ENCODE measurements at places on chromosomes 16 and 17.

GRCh38 chr17:74150428-74151025 lies 53.0 kb upstream of the RPL38 start:
- DNase-seq, result no peak

GRCh38 chr17:28244446-28244845 lies 74.6 kb upstream of the TMEM97 start:
- no peak for DNase-seq

- DNase-seq, result no peak
These were observed 256.1 kb upstream of the RPL38 start for GRCh38 chr17:73947281-73947965.

DNA sequence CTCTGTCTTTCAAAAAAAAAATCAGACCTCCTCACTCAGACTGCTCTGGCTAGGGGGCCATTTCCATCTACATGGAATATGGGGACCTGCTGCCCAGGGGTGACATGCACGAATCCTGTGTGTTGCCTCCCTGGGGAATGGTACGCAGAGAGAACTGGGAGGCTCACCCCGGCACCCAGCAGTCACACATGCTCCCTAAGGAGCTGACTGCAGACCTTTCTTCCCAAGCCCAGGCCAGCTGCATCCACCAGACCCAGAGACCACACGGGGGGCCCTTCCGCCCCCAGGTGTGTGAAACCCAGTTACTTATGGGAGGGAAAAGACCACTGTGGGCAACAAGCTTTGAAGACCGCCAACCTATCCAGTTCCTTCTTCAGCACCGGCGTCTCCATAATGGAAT lies 7.2 kb upstream of the NLRC3 start:
- DNase-seq, result no peak

GRCh38 chr16:53282975-53283946 lies 151.0 kb upstream of the RBL2 start:
- no peak for DNase-seq

GRCh38 chr16:83802135-83802534 lies 5.6 kb upstream of the HSBP1 start:
- no peak for DNase-seq

GRCh38 chr17:31508288-31509094 lies 117.0 kb downstream of the RAB11FIP4 start:
- peak; percentile 85 for DNase-seq

DNA sequence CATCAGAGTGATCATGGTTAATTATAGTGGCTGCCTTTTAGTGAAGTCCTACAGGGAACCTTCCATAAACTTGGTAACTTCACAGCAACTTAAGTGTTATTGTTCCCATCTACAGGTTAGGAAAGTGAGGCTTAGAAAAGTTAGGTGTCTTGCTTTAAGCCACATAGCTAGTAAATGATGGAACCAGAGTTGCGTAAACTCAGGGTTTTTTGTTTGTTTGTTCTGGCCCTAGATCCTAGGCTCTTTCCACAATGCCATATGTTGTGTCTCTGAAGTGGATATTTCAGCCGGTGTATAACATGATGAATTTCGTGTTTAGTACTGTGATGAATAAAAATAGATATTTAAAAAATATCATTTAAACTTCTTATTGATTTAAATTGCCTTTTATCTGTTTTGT lies 27.6 kb downstream of the DNAH9 start:
- DNase-seq, result no peak

DNA sequence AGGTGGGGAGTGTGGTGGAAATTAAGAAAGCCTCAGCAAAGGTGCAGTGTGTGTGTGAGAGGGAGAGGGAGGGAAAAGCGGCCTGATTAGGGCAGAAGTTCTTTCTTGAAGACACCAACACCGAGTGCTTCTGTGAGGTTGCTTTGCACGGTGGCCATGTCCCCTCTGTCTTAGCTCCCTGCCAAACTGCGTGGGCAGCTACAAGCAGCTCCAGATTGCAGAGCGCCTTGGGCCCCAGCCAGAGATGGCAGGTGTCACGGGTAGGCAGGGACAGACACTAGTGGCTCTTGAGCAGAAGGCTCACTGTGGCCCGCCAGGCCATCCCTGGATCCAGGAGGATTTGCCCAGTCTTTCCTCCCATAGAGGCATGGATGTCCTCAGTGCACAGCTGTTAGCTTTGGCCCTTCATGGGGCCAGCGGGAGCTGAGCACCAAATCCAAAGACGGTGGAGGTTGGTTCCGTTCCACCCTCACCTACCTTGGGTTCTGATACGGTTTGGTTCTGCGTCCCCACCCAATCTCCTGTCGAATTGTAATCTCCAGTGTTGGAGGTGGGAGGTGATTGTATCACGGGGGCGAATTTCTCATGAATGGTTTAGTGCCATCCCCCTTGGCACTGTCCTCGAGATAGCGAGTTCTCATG lies 21.4 kb downstream of the KIAA0513 start:
- DNase-seq, result no peak

GRCh38 chr16:118857-119256 lies 19.6 kb downstream of the NPRL3 start:
- no peak for DNase-seq

DNA sequence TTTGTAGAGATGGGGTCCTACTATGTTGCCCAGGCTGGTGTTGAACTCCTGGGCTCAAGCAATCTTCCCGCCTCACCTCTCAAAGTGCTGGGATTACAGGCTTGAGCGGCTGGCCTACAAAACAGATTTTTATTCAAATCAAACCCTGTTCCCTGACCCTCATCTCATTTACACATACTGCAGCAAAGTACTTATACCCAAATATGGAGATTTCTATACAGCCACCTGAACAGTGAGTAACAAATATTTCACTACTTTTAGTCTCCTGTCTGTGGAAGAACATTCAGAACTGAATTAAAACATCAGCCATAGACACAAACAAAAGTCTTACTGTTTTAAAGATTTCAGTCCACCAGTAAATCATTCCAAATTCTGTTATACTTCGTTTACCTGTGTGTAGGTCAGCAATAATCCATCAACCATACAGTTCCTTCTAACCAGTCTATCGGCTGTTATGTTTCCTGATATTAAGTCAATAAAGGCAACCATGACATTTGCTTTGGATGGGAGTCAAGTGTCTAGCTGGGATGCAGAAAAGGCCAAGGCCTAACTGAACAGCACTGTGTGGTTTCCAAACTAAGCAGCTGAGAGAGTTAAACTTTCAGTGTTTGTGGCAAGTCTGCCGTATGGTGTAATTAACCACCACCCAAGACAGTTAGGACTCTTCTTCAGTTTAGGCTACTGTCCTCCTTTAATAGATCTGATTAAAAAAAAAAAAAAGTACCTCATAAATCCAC lies 22.3 kb downstream of the ERN1 start:
- no peak for DNase-seq

GRCh38 chr16:84751241-84751640 lies 51.4 kb downstream of the USP10 start:
- no peak for DNase-seq

GRCh38 chr16:35736546-35736945 lies 2277.1 kb downstream of the TP53TG3F start:
- DNase-seq, result no peak

- no peak for DNase-seq
These were observed 206.4 kb upstream of the ZKSCAN2 start for GRCh38 chr16:25464058-25464457.

DNA sequence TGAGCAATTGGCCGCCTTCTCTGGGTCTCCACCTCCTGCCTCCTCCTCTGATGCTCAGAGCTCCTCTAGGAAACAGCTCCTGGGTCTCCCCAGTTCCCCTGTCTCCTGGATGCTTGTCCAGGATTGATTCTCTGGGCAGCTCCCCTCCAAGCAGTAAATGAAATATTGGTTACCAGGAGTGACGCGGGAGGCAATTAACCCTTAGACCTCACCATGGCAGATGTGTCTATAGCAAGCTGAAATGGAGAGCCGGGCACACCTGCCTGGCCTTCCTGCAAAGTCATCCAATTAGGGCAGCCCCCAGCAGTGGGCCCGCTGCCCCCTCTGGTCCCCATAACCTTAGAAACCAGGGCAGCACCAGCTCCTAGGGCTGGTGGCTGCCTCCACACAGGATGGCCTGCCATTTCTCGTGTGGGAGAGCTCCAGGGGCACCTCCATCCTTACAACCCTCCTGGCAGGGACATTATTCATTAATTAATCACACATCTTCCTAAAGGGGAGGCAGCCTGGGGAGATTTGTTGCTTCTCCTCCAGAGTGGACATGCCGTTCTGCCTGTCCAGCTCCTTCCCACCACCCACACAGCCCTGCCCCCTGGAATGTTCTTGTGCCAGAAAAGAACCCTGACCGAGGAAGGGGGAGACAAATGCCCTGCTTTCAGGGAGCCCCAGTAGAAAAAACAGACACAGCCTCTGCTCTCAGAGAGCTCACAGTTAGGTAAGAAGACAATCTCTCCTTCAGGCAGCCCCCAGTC lies 8.3 kb upstream of the KIF18B start:
- DNase-seq, result no peak

DNA sequence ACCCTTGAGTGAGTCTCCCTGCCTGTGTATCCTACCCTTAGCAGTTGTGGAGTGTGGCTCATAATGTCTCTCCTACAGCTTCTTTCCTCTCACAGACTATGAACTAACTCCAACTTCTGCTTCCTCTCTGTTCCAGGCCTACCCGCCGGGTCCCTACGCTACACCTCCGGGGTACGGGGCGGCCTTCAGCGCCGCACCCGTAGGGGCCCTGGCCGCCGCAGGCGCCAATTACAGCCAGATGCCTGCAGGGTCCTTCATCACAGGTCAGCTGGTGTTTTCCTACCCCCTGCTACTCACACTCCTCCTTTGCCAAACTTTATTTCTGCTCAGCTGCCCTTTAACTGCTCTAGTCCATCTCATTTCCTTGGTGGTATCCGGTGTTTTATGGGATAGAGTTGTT lies 5.4 kb downstream of the RNF227 start:
- no peak for DNase-seq

- DNase-seq, result no peak
These were observed 1.4 kb downstream of the KRTAP29-1 start for GRCh38 chr17:41301204-41301790.

DNA sequence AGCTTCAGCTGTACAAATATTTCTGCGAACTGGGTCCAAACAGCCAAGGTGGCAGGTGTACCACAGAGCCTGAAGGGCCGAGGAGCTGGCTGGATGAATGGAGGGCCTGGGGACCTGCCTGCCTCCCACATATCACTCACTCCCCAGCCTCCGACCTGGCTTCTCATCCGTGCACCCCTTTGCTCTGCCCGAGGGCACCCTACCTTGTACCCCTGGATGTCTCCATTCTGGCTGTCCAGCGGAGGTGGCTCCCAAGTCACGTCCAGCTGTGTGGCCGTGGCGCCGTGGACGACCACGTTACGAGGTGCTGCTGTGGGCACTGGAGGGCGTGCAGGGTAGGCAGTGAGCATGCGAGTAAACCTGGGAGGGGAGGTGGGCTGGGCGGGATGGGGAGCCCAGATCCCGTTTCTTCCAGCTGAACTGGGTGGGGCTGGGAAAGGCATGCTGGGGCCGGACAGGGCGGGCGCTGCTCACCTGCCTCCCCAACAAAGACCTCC lies 67.2 kb upstream of the CDC42EP4 start:
- no peak for DNase-seq

DNA sequence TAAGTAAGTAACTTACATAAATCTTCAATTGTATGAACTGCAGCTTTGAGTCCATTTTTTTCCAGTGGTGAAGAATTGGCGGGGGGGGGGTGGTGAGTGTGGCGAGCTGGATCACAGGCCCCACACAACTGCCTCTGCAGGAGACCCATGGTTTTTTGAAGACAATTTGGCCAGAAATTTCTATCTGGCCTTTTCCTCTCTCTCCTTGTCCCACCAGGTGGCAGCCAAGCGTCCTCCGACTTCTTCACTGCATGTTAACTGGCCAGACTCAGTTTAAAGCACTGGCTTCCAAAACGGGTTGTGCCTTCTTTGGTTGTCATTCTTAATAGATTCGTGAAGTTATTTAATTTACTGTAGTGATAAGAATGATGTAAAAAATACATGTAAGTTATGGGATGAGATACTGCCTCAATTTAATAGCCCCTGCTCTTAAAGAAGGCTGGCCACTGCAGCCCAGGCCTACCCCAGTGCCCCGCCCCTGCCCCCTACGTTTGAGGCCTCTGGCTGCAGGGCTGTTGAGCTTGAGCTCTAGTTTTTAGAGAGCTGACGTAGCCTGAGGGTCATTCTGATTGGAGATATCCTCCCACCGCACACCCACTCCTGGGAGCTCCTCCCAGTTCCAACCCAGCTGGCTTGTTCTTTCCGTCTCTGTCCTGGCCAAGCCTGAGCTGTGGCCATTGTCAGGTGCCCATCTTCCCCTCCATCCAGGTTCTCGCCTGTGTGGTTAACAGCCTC lies 36.4 kb downstream of the AKAP1 start:
- peak; percentile 25 for DNase-seq

GRCh38 chr17:58224315-58224714 lies 5.3 kb upstream of the MKS1 start:
- no peak for DNase-seq

- no peak for DNase-seq
These were observed 327.6 kb downstream of the GRIN2A start for GRCh38 chr16:9854675-9855074.

DNA sequence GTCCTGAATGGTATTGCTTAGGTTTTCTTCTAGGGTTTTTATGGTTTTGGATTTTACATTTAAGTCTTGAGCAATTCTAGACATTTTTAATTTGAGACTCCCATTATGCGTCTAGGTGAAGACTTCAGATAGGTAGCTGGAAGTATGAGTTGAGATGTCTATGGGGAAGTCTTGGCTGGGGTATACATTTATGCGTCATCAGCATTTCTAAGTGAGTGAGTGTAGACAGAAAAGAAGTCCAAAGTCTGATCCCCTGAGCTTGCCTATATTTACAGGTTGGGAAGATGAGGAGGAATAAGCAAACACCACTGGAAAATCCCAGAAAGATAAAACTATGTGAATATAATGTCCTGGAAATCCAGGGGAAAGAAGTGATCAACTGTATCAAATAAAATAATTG lies 68.9 kb downstream of the KCNJ2 start:
- no peak for DNase-seq

DNA sequence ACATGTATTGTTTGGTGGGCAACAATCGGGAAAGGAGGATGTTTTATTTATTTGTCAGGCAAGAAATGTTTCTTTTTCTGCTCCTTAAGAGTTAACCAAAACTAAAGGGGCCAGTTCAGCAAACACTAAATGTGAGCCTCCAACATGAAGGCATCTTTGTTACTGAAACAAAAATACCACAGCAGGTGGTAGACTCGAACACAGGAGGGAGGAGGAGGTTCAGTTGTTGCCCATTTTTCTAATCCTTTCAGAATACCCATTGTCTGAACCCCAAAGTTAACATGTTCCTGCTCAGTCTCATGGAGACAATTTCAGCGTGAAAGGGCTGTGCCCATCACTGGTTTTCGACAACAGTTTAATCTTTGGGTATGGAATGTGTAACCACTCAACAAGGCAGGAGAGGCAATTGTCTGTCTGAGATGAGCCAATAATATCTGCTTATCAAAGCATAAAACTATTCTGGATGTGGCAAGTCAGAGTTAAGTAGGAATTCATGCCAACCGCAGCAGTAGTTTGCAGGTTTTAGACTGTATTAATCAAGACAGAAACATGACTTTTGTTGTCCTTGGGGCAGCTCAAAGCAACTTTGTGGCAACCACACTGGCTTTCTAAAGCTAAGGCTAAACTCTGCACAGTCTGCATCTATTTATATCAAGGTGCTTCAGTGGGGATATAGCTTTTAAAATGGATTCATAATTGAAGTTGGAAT lies 211.7 kb downstream of the FTO start:
- no peak for DNase-seq

All from activated naive CD4-positive, alpha-beta T cell treated with anti-CD3 and anti-CD28 coated beads, Interleukin-2, amount 10 ng/mL, durations not matched to agents 7 days and 5 days (primary cell).